ENCODE measurements at places on chromosomes 7 and 10.

DNA sequence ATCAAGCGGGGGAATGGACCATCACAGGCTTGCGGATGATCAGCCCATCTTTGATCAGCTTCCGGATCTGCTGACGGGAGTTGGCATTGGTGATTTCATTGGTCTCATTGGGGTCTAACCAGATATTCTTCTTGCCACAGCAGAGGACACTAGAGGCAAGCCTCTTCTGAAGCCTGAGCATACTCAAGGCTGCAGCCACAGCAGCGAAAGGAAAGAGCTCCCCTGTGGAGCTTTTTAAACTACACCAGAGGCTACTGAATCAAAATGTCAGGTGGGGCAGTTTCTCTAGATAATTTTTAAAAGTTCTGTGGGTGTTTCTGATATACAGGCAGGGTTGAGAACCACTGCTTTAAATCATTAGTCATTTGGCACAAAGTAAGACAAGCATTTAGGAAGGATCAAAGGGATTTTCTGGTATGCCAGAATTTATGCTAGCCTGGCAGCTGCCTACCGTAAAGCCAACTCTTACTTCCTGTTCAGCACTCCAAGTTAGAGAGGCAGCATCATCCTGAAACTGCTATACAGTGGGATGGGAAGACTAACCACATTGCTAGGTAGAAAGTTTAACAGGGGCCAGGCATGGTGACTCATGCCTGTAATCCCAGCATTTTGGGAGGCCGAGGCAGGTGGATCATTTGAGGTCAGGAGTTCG, 7.0 kb downstream of the NAPEPLD start:
- DNase-seq: no peak

DNA sequence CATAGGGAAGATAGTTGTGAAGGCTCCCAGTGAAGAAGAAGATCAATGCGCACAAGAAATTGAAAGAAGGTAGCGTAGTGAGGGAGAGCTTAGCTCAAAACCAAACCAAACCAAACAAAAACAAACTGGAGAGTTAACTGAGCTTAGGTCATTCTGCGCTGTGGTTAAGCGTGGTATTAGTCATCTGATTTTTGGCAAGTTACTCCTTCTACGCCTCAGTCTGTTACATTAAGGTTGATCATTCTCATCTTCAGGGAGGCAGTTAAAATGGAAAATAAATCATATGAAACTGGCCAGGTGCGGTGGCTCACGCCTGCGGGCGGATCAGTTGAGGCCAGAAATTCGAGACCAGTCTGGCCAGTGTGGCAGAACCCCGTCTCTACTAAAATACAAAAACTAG, 259.7 kb downstream of the EXOC4 start:
- DNase-seq: no peak

GRCh38 chr7:130838738-130839137, 104.7 kb upstream of the KLF14 start:
- no peak for DNase-seq

GRCh38 chr10:130485236-130485957, 349.2 kb downstream of the GLRX3 start:
- DNase-seq: no peak

GRCh38 chr10:87668324-87669074, 8.8 kb downstream of the PAPSS2 start:
- DNase-seq: no peak

All from stimulated activated CD8-positive, alpha-beta memory T cell treated with anti-CD3 and anti-CD28 coated beads, Interleukin-7, amount 100 ng/mL, for 1 hour (primary cell).